NCI-H1105 (cell line): ENCODE measurements at places on chromosomes 7 and 10.

DNA sequence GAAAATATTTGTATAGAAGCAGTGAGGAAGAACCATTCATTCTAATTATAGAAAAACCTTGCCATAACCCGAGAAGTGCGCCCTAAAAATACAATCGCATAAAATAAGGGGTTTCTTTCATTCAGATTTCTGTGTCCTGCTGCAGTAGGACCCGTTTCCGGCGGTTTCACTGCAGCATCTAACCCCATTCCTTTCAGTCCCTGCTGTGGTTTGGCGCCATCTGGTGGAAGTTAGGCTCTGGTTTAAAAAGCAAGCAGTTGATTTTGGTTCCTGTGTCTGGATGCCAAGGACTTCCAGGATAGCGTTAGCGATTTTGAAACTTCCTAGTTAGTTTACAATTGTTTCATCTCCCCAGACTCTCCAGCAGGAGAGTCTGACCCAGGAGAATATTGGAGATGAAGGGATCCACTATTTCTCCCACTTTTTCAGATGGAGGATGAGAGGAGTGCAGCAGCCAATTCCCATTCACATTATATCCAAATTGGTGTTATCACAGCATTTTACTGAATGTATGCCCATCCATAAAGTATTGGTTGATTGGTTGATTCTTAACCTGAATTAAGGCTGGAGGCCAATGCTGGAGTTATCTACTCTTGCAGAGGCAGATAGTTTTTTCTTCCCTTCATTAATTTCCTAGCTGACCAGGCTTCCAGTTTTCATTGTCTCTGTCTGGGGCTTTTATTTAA lies 128.8 kb upstream of the CACNA2D1 start:
- peak; percentile 90 for DNase-seq

- DNase-seq: no peak
Measured at GRCh38 chr7:155227788-155228458, 69.8 kb upstream of the INSIG1 start.

DNA sequence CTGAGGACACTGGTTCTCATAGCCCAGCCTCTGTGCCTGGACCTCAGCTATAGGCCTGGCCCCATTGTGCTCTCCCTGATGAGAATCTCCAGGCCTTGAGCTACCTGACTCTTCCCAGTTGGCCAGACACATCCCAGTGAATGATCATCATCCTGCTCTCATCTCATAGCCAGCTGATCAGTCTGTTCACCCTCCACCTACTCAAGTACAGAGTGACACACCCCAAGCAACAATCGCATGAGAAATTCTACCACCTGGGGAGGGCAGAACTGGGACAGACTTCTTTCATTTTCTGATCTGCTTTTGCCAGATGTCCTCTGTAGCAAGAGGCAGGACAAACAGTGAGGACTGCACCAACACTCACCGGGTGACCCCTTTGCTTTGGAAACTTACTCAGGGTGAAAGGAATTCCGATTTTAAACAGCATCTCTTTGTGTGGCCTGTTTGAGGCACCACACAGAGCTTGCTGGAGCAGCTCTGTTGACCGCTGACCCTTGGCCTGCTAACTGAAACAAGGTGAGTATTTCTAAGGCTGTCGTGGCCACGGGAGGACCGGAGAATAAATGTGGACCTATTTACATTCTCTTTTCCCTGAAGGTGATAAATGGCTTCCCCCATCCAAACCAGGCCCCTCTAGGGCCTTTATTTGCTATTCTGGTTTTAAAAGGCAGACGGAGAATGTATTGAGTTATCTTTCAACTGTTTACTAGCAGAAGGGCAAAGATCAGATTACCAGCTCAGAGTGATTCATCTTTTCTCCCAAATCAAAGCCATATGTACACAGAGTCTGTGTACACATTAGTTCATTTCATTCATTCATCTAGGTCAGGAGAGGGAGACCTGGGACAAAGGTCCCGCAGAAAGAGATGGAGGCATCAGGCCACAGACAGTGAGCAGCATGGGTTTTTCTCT lies 181.4 kb upstream of the TNS3 start:
- DNase-seq: no peak

GRCh38 chr10:121330563-121330962 lies 267.7 kb downstream of the FGFR2 start:
- no peak for DNase-seq

GRCh38 chr7:2825559-2826227 lies 18.4 kb downstream of the GNA12 start:
- DNase-seq: no peak

GRCh38 chr10:85864173-85864549 lies 502.4 kb downstream of the GRID1 start:
- DNase-seq: no peak

- no peak for DNase-seq
Measured at GRCh38 chr7:4124556-4125477, 557.3 kb upstream of the FOXK1 start.

- no peak for DNase-seq
Measured at GRCh38 chr7:115491744-115492380, 538.7 kb downstream of the TFEC start.

DNA sequence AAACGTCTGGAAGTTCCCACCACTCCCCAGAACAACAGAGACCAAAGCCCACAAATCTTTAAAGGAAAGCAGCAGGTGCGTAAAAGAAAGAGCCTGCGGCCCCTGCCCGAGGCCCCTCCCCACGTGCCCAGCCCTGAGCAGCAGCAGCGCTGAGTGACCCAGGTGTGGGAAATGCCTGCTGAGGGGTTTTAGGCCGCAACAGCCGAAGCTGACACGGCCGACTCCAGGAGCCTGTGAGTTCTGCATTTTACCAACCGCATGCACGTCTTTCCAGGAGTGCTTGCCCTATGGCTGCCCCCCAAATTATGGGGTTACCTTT lies 1.6 kb upstream of the KNDC1 start:
- DNase-seq: no peak

- DNase-seq: no peak
Measured at GRCh38 chr10:125027871-125028869, 86.2 kb downstream of the ZRANB1 start.

- no peak for DNase-seq
Measured at GRCh38 chr10:121700416-121700815, 102.2 kb upstream of the FGFR2 start.

DNA sequence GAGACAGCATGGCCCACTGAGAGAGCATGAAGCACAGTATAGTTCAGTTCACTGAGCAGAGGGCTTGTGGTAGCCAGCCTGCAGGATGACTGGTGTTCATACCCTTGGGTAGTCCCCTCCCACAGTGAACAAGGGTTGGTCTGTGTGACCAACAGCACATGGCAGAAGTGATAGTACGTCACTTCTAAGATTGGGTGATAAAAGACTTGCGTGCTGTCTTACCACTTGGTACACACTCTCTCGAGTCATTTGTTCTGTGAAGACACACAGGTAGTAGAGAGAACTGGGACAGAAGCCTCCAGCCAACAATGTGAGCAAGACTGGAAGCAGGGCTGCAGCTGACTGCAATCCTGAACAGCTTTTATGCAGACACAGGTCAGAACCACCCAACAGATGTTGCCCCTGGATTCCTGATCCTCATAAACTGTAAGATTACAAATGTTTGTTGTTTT lies 14.6 kb downstream of the EPC1 start:
- no peak for DNase-seq
